ENCODE measurements at places on chromosomes 2 and 18. TPM values are rescaled to one million over a fixed set of nuclear protein-coding genes. Genes with fewer than 3 reads are reported as not detected.

Gene POTEI
- total RNA-seq: not detected

DNA sequence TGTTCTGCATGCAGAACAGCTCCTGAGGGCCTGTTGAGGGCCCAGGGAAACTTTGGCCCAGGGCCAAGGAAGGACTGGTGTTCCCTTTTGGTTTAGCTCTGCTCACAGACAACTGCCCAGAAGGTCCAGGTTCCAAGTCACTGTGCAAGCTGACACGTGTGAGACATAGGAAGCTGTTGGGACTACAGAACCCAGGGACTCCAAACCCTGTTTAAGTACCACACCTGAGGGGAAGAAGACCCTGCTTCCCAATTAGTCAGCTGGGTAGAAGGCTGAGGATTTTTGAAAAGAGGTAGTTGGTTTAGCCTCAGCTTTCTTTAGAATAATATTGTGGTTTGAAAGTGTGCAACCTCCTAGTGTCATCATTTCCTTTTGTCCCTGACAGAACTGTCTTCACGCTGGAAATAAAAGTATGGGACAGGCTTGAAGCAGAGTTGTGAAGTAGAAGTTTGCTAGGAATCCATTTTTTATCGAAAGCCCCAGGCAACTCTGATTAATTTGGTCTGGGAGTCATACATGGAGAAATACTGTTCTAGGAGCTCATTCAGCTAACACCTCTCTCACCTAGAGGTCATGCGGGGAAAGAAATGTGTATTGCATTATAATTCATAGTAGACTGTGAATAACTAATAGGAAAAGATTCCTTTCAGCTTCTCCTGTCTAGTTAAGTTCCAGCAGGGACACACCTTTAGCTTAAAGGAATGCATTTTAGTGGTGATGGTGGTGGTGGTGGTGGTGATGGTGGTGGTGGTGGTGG is 19.9 kb upstream of the IL1RL1 start:
- no peak for DNase-seq

DNA sequence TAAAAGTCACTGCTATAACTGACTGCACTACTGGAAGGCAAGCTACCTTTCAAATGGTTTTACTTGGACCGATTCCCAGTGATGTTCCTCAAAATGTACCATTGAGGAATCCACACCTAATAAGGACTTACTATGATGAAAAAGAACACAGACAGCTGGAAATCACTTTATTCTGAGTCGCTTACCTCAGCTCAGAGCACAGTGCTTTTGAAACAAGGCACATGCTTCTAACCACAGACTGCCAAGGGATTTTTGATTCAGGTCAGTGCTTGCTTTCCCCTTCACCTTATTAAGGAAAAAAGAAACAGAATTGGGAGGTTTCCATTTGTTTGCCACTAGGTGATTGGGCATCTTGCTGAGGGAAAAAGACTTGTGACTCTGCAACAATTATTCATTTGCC is 707.5 kb upstream of the FSHR start:
- no peak for DNase-seq

GRCh38 chr2:96954011-96954846 is 32.2 kb downstream of the FAM178B start:
- no peak for DNase-seq

DNA sequence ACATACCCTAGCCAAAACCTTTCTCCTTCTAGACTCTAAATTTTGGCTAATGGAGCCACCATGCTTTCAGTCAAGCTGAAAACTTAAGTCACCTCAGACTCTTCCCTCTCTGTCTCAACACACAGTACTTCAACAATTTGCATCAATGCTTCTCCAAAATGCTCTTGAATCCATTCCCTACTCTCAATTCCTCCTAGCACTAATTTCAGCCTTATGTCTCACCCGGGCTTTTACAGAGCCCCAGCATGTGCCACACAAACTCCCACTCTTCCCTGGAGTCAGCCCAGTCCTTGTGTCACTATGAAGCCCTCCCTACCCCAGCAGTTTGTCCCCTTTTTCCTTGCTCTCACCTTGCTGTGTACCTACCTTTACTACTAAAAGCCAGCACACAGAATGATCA is 38.7 kb downstream of the AAK1 start:
- no peak for DNase-seq

GRCh38 chr2:70380621-70381020 is 78.8 kb upstream of the FAM136A start:
- no peak for DNase-seq
